ENCODE measurements at places on chromosomes 5 and 9.

DNA sequence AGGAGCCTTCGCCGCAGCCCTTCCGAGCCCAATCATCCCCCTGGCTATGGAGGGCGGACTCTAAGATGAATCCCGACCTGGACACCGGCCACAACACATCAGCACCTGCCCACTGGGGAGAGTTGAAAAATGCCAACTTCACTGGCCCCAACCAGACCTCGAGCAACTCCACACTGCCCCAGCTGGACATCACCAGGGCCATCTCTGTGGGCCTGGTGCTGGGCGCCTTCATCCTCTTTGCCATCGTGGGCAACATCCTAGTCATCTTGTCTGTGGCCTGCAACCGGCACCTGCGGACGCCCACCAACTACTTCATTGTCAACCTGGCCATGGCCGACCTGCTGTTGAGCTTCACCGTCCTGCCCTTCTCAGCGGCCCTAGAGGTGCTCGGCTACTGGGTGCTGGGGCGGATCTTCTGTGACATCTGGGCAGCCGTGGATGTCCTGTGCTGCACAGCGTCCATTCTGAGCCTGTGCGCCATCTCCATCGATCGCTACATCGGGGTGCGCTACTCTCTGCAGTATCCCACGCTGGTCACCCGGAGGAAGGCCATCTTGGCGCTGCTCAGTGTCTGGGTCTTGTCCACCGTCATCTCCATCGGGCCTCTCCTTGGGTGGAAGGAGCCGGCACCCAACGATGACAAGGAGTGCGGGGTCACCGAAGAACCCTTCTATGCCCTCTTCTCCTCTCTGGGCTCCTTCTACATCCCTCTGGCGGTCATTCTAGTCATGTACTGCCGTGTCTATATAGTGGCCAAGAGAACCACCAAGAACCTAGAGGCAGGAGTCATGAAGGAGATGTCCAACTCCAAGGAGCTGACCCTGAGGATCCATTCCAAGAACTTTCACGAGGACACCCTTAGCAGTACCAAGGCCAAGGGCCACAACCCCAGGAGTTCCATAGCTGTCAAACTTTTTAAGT, 819 bp downstream of the ADRA1B start:
- no peak for DNase-seq

- DNase-seq = no peak
Measured at GRCh38 chr5:132445930-132446329, 44.6 kb downstream of the IRF1 start.

GRCh38 chr5:55453211-55453610, 81.6 kb downstream of the PLPP1 start:
- no peak for DNase-seq

DNA sequence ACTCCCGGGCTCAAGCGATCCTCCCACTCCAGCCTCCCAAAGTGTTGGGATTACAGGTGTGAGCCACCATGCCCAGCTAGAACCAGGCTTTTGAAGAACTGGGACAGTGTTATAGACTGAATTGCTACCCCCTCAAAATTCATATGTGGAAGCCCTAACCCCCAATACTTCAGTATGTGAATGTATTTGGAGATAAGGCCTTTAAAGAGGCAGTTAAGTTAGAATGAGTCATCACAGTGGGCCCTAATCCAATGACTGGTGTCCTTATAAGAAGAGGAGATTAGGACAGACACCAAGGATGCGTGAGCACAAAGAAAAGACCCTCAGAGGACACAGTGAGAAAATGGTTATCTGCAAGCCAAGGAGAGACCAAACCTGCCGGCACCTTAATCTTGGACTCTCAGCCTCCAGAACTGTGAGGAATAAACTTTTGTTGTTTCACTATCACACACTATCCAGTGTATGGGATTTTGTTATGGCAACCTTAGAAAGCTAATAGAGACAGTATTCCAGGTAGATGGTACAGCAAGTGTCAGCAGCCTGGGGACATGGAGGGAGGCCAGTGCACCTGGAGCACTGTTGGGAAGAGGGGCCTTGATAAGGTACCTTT, 31.4 kb upstream of the ERGIC1 start:
- no peak for DNase-seq

GRCh38 chr5:87686975-87687374, 274.2 kb upstream of the CCNH start:
- no peak for DNase-seq

- no peak for DNase-seq
Measured at GRCh38 chr5:119597728-119598298, 31.5 kb upstream of the FAM170A start.

GRCh38 chr5:7529880-7530279, 133.9 kb downstream of the ADCY2 start:
- DNase-seq = no peak

- DNase-seq = no peak
Measured at GRCh38 chr9:124257844-124258606, at the start of gene NEK6. Gene NEK6 (plus strand): TSS chr9:124257949. CDS start chr9:124301965, 44,016 bp downstream.

DNA sequence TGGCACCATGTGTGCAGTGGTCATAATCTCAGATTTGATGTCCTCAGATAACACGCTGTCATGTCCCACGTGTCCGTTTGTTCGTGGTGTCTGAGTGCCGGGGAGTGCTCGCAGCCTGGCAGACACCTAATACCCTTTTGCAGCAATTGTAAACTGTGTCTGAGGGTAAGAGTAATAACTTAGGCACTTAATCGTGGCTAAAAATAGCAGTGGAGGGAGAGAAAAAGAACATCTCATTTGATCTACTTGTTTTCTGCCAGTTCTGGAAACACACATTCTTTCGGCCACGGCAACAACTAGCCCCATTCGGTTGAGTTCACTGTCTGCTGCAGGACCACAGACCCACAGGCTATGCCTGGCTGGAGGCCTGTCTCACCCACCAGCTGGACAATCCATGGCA, 16.5 kb downstream of the ADCY2 start:
- DNase-seq = no peak

DNA sequence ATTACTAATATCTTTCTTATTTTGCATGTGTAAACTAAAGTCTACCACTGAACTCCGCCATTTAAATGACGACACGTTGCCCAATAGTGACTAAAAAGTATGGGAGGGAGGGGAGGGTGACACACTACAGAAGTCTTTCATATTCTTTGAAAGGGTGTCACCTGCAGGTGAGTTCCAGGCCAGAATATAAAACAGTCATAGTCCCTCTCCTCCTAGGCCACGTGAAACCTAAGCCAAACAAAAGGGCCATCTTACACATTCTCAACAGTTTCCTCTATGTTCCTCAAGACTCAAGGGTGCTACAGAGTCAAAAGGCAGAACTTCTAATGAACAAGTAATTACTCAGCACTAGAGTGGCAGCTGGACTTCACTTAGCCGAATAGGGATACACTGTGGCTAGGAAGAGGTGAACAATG, 6.4 kb downstream of the CEMIP2 start:
- DNase-seq = no peak

DNA sequence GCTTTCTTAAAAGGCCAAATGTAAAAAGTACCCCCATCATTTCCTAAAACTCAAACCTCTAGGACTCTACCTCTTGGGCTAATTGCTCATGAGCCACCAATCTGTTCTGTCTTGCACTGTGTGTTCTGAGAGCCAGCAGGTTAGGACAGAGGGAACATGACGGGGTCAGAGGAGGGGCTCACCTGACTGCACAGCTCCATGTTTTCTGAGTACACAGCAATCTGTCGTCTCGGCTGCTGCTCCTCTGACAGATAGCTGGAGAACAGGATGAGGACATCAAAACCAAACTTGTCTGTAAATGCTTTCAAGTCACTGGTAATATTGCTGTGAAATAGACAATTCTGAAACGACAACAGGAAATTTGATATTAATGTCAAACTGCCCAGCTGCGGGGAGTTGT, 50.9 kb upstream of the PCA3 start:
- no peak for DNase-seq

DNA sequence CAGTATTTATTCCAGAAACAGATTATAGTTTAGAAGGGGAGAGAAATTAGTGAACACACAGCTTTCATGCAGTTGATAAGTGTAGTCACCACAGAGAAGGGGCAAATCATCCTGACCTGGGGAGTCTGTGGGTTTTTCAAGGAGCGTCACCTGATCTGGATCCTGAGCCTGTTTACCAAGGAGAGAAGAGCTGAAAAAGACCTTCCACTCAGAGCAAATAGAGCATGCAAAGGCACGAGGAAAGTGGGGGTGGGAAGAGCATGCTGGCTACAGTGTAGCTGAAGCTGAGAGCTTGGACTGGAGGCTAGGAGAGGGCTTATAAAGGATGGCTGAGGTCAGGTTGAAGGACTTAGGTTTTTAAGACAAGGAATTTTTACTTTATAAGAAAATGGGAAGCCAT, 30.4 kb downstream of the ACO1 start:
- no peak for DNase-seq

DNA sequence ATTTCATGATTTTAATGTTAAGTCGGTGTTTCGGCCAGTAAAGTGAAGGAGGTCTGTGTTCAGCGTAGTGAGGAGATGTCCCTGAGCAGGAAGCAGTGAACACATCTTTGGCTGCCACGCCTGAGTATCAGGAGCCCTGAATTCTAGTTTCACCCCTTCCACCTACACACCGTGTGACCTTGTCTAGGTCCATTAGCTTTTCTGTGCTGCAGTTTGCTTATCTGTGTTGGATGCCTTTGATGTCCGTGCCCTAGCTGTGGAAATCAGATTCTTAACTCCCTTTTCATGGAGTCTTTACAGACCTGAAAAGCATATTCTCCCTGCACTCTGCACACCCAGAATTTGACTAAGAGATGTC, 601 bp downstream of the FBXO38 start:
- DNase-seq = no peak

DNA sequence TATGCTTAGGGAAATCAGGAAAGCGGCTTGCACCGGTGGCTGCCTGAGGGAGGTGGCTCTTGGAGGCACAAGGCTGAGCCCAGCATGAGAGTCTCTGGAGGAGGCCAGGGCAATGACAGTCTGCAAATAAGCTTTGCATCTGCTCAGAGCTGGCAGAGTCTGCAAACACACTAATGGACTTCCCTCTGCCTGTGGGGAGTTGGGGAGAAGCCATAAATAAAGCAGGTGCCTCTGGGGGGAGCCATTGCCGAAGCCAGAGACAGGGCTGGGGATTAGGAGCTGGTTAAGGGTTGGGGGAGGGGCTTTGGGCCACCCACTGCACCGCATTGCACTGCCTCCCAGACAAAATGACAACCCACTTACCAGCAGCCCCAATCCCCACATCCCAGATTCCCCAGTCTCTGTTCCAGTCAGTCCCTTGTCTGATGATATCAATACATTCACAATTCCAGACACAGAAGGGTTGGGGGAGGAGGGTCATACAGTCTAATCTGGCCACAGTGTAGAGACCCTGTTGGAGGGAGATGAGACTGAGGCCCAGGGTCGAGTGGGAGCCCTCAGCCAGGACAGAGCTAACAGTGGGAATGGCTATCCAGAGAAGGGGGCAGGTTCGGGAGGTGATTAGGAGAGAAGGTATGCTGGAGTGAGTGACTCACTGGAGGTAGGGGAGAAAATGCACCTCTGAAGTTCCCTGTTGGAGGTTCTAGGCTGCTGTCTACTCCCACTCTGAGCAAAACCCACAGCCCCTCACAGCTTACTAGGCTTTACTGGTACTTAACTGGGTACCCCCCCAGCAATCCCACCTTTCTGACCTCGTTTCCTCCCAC, 53.7 kb downstream of the PAX5 start:
- DNase-seq = no peak
